Stimulated activated CD4-positive, alpha-beta T cell treated with anti-CD3 and anti-CD28 coated beads, TNF-alpha, amount 100 ng/mL, for 4 hours (primary cell): ENCODE measurements at places on chromosomes 1 and 21.

- DNase-seq, result no peak
These were observed 1067.0 kb downstream of the ADGRL2 start for GRCh38 chr1:82867781-82868180.

DNA sequence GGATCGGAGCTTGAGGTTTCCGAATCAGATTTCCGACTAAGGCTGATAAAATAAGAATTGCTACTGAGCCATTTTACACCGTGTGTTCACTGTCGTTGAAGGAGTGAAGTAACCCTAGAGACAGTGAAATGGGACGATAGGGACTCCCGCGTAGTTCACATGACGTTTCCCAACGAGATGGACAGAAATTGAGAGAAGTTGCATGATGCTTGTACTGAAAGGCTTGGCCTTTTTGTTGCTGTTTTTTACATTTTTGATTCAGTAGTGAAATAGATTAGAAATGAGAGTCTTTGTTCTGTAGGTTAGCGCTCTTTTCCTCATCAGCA lies 1.2 kb downstream of the KHDRBS1 start:
- DNase-seq, result no peak

DNA sequence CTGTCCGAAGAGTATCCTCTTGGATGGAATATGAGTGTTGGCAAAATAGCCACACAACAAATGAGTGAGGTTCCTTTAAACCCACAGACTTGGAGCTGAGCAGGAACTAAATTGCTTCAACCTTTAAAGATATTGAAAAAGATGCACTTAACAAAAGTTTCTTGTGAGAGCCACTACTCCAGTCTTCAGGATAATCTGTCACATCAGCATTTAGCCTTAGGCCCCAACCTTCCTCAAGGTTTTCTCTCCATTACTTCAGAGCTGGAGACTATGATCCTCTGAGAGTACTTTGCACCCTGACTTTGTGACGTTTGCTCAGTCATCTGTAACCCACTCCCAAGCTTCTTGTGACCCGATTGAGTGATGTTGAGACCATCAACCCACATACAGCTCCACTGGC lies 212.8 kb downstream of the LRRC40 start:
- DNase-seq, result no peak

DNA sequence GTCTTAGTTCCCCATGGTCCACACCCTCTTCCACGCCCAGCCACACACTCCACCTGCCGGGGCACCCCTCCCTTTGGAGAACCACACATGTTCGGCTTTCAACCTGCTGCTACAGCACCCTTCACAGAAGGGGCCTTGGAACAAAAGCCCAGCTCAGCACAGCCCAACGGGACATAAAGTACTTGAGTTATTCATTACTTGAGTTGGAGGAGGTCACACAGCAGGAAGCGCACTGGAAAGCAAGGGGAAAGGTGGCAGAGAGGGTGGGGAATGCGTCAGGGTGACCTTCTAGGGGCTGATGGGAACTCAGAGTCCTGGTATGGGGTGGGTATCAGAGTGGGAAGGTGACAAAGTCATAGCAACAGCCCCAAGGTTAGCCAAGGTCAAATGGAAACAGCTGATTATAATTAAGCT lies 3.0 kb upstream of the ATP1B1 start:
- no peak for DNase-seq

GRCh38 chr1:8727809-8728213 lies 89.6 kb downstream of the RERE start:
- no peak for DNase-seq

GRCh38 chr1:226738995-226739695 lies at the start of gene ITPKB:
ITPKB (minus strand) TSS chr1:226739282; CDS start chr1:226737458, 1,824 bp downstream.
- DNase-seq, result no peak
